ENCODE measurements at places on chromosomes 16 and 17.

- no peak for DNase-seq
Measured at GRCh38 chr17:17067257-17067656, 25.0 kb downstream of the MPRIP start.

DNA sequence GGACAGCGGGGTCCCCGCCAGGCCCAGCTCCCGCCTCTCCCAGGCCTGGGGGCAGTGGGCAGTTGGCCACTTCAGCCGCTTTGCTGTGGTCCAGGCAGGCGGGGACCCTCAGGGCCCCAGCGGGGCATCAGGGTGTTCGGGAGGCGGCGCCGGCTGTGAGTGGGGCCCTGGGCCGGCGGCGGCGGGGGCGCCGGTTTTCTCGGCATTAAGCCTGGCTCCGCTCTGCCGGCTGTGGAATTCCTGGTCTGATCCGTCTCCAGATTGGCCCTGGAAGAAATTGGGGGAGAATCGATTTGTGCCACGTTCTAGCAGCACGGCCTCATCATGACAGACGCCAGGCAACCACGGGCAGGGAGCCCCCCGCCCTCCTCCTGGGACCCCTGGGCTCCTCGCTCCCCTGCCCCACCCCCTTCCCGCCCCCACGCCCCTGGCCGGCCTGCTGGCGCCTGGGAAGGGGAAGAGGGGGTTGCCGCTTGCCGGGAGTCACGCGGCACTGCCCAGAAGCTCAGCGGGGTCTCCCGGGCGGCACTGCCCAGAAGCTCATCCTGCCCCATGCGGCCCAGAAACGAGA lies 28.6 kb upstream of the SSTR5 start:
- DNase-seq, result no peak

DNA sequence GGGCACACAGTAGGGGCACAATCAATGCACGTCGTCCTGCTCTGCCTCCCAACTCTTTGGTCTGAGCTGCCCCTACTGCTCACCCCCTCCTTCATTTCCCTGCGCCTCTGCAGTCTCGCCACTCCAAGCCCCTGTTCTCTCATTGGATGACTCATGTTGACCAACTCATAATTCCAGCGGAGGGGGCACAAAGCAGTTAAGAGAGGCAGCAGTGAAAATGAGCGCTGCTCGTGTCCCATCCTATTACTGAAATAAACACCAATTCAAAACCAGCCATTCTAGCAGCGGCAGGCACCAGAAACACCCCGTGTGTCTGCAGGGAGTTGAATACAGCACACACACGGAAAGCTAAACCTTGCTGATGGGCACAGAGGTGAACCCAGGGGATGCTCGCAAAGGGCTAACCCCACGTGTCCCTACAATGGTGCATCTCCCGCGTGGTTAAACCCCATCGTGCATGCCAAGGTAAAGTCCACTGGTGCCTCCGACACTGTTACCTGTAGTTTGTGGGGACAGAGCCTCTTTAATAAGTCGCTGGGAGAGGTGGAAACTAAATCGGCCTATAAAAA lies 310.4 kb downstream of the XYLT1 start:
- no peak for DNase-seq

DNA sequence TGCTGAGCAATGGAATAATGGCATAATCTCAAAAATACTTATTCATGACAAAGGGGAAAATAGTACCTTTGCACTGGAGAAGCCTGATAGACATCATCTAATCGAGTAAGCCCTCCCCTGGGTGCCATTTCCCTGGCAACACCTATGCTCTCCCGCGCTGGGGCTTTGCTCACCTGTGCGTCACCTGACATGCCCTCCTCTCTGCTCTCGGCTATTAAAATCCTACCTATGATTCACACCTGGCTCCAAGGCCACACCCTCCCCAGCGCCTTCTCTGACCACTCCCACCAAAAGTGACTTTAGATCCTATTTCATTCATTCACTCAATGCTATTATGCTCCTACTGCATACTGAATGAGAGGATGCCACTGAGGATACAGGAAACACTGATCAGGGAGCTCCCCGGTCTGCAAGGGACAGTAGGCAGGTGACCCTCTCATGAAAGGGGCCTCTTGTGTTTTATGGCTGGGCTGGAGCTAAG lies 83.9 kb downstream of the NT5M start:
- DNase-seq, result no peak

- DNase-seq, result no peak
Measured at GRCh38 chr17:20294120-20294519, 173.2 kb downstream of the LGALS9B start.

DNA sequence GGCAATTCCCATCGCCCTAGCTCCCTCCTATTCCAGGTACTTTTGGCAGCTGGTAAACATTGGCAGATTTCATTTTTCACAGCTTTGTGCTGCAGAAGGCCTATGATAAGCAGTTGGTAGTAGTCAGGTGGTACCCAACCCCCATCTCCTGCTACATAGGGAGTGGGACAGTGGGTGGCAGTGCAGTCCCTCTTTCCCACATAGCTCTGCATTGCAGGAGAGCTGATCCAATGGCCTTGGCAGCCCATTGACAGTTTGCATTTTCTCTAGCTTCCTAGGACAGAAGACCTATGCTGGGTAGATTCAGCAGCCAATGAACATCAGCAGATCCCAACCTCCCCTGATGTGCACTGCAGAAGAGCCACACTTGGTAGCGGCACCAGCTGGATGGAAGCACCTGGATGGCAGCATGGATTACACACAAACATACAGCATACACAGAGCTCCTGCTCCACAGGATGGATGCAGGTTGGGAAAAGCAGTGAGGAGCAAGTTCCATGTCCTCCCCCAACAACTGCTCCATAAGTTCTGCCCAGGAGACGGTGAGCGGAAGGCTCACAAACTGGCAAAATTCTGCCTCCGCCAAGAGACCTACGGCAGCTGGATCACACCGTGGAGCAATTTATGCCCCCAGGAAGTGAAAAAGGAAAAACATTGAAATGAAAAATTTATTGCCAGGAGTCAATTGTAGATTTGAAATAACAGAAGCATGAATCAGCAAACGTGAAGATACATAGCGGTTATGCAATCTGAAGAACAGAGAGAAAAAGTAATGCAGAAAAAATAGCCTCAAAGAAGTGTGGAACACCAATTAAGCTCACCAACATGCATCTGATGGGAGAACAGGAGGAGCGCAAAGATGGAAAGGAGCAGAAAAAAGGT lies 95.7 kb downstream of the CACNG1 start:
- no peak for DNase-seq

GRCh38 chr16:66842765-66843164 lies 1.4 kb upstream of the CA7 start:
- DNase-seq, result no peak

DNA sequence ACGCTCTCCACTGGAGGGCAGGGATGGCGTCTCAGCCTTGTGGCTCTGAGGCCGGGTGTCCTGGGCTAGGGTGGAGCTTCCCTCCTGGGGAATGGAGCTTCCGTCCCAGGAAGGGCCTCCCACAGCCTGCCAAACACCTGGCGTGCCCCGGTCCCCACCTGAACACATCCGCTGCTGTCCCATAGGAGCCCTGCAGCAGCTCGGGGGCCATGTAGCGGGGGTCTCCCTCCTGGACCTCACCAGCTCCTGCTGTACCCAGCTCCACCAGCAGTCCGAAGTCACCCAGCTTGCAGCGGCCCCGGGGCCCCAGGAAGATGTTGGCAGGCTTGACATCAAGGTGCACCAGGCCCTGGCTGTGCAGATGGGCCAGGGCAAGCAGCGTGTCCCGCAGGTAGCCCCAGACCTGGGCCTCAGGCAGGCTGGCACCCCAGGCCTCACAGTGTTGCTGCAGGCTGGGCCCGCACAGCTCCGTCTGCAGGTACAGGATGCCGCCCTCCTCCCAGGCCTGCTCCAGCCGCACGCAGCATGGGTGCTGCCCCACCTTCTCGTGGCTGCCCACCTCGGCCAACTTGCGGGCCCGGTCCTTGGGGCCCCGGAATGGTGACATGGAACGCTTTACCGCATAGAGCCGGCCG lies 5.0 kb downstream of the PKMYT1 start:
- DNase-seq, result no peak

DNA sequence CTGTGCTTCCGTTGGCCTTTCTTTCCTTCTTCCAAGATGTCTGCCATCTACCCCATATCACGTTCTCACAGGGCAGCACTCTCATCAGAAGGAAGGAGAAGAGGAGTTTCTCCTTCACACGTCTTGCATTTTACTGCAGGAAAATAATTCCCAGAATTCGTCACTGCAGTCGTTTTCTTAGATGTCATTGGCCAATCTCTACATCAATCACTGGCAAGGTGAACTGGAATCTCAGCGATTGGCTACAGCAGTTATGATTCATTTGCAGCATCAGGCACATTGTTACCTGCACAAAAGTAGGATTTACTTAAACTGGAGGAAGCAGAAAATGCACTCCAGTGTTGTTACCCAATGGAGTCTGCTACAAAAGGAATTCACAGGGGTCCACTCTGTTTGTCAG lies 277.2 kb upstream of the RBFOX1 start:
- no peak for DNase-seq

- DNase-seq, result no peak
Measured at GRCh38 chr16:86217891-86218270, 292.4 kb upstream of the FOXF1 start.

- no peak for DNase-seq
Measured at GRCh38 chr17:22268912-22269220, 576.5 kb downstream of the KCNJ18 start.

- no peak for DNase-seq
Measured at GRCh38 chr17:47295037-47295873, 28.5 kb upstream of the EFCAB13 start.
